ENCODE measurements at places on chromosomes 2 and 18. TPM values are rescaled to one million over a fixed set of nuclear protein-coding genes. Genes with fewer than 3 reads are reported as not detected.

Gene SNORC
- polyA plus RNA-seq = 1.9 TPM

Gene NPPC
- polyA plus RNA-seq = 3.5 TPM

Gene GAREM2
- 5.2 TPM for polyA plus RNA-seq

DNA sequence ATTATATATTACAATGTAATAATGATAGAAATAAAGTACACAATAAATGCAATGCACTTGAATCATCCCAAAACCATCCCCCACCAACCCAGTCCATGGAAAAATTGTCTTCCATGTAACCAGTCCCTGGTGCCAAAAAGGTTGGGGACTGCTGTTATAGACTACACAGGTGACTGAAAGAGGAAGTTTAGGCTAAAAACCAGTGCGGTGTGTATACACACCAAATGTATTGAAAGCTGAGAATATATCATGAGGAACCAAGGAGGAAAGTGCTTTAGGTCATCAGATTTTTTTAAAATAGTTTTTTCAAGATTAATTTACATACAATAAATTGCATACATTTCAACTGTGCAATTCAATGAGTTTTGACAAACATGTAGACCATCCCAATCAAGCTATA, 20.5 kb upstream of the C1D start:
- DNase-seq = no peak

- no peak for DNase-seq
These were observed 1233.2 kb upstream of the ZEB2 start for GRCh38 chr2:145753041-145753608.

GRCh38 chr2:238087211-238087610, 12.9 kb upstream of the ESPNL start:
- no peak for DNase-seq

Data from hindlimb muscle (tissue), 1 donor.